ENCODE measurements at places on chromosomes 6 and 20.

DNA sequence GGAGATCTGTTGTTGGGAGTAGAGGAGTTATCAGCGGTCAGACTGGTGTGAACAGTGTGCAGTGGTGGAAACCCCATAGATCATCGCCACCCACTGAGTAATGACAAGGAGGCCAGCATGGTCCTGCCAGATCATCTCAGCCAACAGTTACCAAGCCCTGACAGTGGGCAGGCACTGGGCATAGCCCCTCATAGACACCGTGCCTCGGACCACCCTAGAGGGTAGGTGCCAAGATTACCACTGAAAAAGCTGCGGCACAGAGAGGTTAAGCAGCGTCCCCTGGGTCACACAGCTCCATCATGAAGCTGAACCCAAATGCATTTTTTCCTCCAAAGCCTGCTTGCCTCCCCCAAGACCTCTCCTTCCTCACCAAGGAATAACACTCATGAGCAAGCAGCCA is 21.5 kb upstream of the BMP7 start:
- DNase-seq: no peak

GRCh38 chr6:105783333-105783935 is 302.7 kb upstream of the PRDM1 start:
- DNase-seq: no peak

GRCh38 chr6:44039839-44040350 is 87.4 kb downstream of the MRPL14 start:
- DNase-seq: no peak

DNA sequence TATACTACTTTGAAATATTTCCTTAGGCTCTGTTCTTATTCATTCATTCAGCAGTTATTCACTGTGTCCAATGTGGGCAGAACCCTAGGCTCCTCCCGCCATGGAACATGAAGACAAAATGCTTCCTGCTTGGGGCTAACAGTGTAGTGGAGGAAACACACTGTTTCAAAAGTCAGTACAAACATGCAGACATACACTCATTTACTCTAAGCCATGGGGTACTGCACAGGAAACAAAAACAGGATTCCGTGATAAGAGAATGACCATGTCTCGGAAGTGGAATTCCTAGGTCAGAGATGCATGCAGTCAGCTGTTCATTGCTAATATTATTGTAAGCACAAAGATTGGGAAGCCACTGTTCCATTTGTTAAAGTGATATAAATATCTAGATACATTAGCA is 18.4 kb upstream of the FAM209A start:
- DNase-seq: no peak

- no peak for DNase-seq
Observed at GRCh38 chr6:169829786-169830185, 78.4 kb downstream of the ERMARD start.

- no peak for DNase-seq
Observed at GRCh38 chr6:49639177-49639817, 2.7 kb upstream of the RHAG start.

- no peak for DNase-seq
Observed at GRCh38 chr6:157814883-157815282, 8.2 kb upstream of the SNX9 start.

GRCh38 chr6:64256483-64256882 is 620.9 kb downstream of the PHF3 start:
- no peak for DNase-seq

DNA sequence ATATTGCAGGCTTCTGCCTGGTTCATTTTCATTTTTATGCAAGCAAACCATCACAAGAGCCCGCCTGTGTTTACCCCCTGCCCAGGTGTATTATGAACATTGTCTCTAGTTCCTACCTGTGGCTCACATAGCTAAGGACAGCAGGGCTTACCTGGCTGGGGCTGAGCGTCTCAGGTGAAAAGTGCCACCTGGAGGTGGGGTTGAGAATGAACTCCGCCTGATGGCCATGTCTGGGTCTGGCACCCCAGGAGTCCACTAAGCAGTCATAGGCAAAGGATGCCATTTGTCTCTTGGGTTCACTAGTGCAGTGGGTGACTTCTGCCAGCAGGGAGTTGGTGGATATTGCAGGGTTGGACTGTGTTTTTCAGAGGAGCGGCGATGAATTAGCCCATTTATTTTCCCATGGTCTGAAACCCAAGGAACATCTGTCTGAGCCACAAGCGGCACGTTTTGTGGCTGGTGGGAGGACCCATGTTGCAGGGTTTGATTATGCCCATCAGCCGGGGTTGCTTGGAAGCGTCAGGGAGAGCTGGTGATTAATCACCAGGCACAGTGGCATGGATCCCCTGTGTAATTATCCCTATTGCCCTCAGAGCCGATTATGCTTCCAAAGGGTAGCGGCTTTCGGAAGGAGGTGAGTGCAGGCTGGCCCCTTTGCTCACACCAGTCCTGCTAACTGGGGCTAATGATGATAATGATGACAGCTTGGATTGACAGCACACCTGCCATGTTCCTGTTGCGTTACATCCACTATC is 92.1 kb downstream of the CDH26 start:
- DNase-seq: no peak

DNA sequence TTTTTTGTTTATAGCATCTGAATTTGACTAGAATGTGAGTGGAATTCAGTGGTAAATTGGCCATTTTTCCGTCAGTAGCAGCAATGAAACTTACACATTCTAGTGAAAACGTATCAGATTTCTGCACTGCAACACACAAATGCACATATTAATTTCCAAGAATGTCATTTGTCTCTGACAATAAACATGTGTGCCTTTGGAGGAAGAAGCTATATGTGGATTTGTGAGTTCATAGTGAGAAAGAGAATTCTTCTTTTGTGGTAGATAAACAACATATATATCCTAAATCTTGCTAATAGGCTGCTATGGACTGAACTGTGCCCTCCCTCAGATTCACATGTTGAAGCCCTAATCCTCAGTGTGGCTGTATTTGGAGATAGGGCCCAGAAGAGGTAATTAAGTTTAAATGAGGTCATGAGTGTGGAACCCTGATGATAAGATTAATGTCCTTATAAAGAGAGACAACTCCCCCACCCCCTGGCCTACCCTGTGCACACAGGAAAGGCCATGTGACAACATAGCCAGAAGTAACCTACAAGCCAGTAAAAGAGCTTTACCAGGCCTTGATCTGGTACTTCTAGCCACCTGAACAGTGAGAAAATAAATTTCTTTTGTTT is 200.2 kb upstream of the EYA4 start:
- no peak for DNase-seq

DNA sequence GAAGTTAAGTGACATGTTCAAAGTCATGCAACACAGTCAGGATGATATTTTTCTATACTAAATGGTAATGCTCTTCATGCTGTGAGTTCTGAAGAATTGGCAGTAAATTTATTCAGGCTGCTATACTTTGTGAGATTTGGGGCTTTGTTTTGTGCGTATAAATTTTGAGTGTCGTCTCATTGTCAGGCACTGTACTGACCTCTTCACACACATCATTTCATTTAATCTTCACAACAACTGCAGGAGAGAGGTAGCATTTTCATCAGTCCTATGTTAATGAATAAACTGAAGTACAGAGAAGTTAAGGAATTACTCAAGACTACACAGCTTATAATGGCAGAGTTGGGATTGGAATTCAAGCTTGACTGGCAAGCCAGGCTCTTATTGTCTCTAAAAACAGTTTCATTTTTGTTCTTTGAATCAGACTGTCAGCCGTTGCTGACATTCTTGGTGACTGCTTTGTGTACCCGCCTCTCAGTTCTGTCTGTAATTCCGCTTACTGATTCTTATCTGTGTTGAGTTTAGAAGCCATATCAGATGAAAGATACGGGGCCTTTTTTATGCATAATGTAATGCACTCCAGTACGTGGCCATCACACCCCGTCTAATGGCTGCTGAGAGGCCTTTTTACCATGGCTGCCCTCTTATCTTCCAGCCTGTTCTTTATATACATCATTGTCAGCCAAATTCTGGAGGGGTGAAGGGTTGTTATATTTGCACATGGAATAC is 274.9 kb downstream of the UTRN start:
- peak; percentile 24 for DNase-seq

DNA sequence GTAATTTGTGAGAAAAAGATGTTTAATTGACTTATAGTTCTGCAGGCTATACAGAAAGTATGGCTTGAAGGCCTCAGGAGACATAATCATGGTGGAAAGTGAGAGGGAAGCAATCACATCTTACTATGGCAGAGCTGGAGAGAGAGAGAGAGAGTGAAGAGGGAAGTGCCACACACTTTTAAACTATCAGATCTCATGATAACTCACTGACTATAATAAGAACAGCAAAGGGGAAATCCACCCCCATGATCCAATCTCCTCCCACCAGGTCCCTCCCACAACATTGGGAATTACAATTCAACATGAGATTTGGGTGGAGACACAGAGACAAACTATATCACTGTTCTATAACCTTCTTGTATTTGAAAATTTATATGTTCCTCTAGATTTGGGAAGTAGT is 117.2 kb upstream of the BMP5 start:
- DNase-seq: no peak

DNA sequence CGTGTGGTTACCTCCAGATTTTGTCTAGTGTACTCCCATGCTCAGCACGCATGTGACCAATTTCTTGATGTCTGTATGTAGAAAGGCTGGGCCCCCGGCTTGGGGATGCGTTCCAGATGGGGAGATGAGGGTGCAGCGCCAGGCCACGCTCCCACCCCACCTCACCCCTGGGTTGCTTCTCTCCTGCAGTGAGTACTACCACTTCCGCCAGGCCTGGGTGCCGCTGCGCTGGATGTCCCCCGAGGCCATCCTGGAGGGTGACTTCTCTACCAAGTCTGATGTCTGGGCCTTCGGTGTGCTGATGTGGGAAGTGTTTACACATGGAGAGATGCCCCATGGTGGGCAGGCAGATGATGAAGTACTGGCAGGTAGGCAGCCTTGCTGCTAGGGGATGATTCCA is 11.5 kb upstream of the SRF start:
- no peak for DNase-seq

- no peak for DNase-seq
Observed at GRCh38 chr6:134920422-134920821, 29.5 kb downstream of the ALDH8A1 start.

DNA sequence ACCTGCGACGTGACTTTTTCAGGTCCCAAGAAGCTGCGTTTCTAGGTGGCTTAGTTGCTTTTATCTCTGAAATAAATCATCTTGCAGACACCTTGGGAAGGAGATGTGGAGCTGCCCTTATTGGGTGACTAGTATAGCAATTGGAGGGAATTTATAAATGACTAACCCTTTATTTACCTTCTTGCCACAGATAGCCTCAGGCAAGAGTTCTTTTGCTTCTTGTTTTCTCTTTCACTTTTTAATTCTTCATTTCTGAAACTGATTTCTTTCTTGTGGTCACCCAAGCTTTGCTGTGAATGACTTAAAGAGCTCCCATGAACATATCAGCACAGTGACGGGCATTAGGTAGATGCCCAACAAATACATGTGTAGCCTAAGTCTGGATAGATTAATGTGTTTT is 3.0 kb downstream of the ADGRF4 start:
- no peak for DNase-seq

Measured in astrocyte of the spinal cord (primary cell).